ENCODE measurements at places on chromosomes 11 and 22. TPM values are rescaled to one million over a fixed set of nuclear protein-coding genes. Genes with fewer than 3 reads are reported as not detected.

STK33 gene
- total RNA-seq = 3.8 TPM

GRCh38 chr11:114167355-114167754, 107.8 kb downstream of the ZBTB16 start:
- peak overlapping the region; percentile 82 for H3K27ac ChIP-seq
- no peak for DNase-seq
- H3K36me3 ChIP-seq = no peaks in the 10 kb centered on the region
- no peaks in the 10 kb centered on the region for H3K27me3 ChIP-seq

GRCh38 chr22:35611891-35612576, 5.1 kb downstream of the MB start:
- no peak for DNase-seq
- H3K4me1 ChIP-seq = peaks cover 18% of the 10 kb centered on the region
- no peaks in the 10 kb centered on the region for H3K36me3 ChIP-seq
- H3K27ac ChIP-seq = no peak overlapping the region

DNA sequence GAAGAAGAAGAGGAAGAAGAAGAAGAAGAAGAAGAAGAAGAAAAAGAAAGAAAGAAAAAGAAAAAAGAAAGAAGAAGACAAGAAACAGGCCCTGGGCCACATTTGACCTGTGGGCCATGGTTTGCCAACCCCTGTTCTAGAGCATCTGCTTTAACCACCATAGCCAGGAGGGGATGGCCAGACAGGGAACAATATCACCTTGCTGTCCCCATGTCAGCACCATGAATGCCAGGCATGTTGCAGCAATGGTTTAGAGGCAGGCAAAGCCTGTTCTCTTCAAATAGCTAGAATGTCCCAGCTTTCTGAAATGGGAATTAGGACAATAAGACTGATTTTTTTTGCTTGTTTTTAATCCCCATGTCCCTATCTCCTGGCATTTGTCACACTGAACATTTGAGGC, 338.6 kb upstream of the PLET1 start:
- peaks cover 7% of the 10 kb centered on the region for H3K27me3 ChIP-seq
- H3K4me3 ChIP-seq = no peak overlapping the region
- no peak overlapping the region for H3K27ac ChIP-seq

Measured in activated naive CD8-positive, alpha-beta T cell treated with anti-CD3 and anti-CD28 coated beads for 36 hours (primary cell).